Cerebellum (tissue), 4 donors: ENCODE measurements at places on chromosomes 7 and 10.

GRCh38 chr7:41732843-41733306, 30.0 kb upstream of the INHBA start:
- no peak for DNase-seq

GRCh38 chr10:105387971-105388370, 746.9 kb downstream of the SORCS3 start:
- DNase-seq, result no peak

DNA sequence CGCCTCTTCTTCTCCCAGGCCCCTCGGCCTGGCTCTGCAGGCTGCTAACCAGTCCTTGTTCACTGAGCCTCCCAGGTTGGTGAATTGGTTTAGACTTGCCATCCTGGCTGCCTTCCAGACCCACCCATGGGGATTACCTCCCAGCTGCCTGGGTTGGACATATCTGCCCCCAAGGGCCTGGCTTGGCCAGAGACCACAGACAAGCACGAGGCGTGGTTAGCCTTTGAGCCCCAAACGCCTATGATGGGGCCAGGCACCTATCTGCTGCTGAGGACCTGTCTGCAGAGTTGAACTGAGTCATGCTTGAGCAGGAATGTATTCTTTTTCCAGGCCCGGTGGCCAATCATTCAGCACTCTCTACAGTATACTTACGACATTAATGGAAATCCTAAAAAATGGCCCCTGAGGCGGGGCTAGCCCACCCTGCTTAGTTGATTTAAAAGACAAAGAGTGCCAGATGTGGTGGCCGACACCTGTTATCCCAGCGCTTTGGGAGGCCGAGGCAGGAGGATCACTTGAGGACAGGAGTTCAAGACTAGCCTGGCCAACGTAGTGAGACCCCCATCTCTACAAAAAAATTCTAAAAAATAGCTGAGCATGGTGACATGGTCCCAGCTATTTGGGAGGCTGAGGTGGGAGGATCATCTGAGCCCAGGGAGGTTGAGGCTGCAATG, 361.5 kb downstream of the FRMD4A start:
- DNase-seq, result no peak

- DNase-seq, result no peak
These were observed 173.1 kb downstream of the ITGA8 start for GRCh38 chr10:15546606-15547005.

DNA sequence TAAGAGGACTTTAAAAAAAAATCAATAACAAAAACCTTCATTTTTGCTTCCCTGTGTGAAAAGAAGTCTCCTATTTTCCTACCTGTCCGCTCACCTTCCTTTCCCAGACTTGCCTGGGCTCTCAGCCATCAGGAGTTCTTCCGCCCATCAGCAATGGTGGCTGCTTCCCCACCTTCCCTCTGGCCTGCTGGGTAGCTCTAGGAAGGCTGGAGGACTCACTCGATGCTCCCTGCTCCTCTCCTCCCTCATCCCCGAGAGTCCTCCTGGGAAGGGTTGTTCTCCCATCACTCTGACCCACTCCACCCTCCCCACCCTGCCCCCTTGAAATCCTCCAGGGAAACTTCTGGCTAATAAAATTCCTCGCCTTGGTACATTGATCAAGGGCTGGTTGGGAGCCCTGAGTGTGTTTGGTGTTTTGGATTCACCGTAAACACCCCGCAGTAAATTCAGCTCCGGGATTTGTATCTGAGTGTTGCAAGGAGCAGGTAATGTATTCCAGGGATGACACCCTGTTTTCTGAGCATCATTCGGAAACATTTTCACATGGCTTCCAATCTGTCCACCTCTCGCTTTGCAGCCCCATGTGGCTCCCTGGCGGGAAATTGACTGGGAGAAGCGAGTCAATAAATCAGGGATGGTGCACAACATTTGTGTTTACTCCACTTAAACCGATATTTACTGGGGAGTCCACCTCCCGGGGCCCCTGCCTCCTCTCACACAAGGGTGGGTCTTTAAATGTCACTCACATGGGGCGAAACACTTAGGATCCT, 126.4 kb upstream of the SDK1 start:
- no peak for DNase-seq

GRCh38 chr10:66833861-66834260, 92.0 kb upstream of the LRRTM3 start:
- no peak for DNase-seq

DNA sequence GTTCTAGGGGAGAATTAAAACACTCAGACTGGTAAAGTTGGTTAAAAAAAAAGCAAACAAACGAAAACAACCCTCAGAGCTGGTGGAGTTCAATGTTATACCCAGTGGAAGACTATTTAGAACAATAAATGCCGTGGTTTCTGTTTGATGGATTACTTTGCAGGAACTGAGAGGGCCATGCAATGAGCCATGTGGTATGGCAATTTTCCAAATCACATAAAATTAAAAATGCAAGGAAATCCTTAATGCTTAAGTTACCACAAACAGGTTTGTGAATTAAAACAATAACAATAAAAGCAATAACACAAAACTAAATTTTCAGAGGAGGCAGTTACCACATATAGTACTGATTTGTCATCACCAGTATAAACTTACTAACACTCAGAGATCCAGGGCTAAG, 96.9 kb downstream of the RTKN2 start:
- no peak for DNase-seq

DNA sequence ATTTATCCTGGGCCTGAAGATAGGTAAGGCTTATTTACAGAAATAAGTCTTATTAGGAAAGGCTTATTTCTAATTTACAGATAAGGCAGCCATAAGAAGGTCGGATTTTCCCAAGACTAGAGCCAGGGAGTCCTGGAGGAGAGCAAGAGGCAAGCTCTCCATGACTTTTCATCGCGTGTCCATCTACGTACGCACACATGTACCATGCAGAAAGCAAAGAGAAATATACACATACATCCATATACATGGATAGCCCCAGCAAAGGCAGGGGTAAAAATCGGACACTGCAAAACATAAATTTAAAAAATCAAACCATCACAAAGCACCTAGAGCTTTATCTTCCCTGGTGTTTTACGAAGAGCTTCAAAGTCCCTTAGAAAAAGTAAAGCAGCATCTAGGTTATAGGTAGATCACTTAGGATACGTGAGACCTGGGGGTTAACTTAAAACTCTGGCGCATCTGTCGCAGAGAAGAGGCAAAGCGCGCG, 25.8 kb upstream of the ZRANB1 start:
- no peak for DNase-seq

DNA sequence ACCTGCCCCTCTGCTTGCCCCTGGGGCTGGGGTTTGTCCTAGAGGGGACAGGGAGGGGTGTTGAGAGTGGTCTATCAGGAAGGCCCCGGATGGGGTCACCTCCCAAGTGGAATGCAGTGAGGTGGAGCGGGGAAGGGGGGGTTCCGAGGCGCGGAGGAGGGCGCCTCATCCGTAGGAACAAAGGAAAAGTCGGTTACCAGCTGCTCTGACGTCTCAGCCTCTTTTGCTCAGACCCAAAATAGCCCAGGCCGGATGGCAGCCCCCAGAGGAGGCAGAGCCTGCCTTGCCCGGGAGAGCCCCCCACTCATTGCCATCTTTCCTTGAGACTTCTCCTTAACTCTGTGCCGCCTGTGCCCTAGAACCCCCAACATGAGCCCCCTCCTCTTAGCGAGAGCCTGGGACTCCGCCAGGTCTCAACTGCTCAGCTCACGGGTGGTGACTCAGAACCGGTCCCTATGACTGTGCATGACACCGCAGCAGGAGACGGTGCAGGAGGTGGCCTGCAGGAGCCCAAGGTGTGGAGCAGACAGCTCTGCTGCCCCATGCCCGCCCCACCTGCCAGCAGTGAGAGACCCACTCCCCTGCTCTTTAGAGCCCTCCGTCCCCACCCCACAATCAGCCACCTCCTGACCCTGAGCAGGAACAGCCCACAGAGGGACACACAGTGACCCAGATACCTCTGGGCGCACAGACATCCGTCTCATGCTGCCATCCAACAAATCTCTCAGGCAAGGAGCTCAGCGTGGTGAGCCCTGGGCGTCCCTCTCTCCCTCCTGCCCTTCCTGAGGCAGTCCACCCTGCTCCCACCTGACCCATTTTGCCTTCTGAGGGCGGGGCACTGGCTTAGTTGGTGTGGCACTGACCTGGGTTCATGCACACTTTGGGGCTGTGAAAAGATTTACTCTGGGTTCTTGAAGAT, 13.1 kb downstream of the STX1A start:
- DNase-seq, result no peak

- DNase-seq, result no peak
These were observed 106.1 kb downstream of the PRKCQ start for GRCh38 chr10:6473901-6474370.

GRCh38 chr7:111867348-111867931, 305.1 kb upstream of the IMMP2L start:
- no peak for DNase-seq

DNA sequence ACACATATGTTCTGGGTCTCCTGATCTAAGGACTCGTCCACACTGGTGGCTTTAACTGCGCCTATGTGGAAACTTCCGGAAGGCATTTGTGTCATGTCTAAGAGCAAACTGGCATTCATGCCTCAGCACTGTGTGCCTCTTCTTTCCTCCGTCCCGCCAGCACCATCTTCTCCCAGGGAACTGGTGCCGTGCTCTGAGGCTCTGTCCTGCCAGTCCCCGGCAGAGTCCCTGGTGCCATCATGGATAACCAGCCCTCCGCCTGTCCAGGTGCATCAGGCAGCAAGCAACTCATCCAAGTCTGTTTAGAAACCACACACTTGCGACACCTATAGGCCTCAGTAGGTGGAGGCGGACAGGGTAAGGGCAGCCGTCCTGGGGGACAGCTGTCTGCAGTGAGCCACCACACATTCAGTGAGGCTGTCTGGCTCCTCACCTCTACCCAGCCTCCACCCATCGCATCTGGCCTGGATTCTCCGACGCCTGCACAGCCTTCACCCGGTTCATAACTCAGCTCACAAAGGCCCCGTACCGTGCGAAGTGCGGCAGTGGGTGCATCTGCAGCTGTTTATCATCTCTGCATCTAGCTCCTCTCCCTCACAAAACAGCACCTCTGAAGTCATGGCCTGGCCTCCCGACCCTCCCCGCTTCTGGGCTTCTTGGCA, 162.7 kb downstream of the DIP2C start:
- no peak for DNase-seq

DNA sequence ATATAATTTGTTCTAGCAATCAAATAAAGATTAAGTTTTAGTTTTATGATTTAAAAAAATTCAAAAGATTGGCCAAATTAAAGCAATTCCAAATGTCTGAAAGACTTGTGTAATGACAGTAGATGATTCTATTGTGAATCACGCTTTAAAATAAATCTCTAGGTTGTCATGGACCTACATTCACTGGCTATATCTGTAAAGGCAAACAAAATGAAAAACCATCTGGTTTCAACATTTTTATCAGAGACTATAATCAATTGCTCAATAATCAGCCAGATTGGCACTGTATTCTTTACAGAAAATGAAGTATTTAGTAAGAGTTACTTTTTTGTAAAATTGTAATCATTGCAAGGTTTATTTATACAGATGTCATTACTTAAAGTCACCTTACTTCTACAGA, 60.7 kb downstream of the DGKB start:
- DNase-seq, result no peak

- DNase-seq, result no peak
These were observed 93.5 kb upstream of the LYZL2 start for GRCh38 chr10:30722956-30723620.

DNA sequence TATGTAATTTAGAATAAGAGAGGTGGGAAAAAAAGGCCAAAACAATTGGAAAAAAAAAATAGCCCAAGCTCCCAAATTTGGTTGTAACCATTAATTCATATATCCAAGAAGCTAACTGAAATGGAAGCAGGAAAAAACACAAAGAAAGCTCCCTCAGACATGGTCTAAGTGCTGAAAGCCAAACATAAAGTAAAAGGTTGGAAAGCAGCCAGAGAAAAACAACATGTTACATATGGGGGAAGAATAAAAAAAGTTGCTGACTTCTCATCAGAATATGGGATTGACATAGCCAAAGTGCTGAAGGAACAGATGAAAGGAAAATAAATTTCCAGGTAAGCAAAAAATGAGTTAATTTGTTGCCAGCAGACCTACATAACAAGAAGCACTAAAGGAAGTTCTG, 40.3 kb downstream of the PDZD8 start:
- no peak for DNase-seq

DNA sequence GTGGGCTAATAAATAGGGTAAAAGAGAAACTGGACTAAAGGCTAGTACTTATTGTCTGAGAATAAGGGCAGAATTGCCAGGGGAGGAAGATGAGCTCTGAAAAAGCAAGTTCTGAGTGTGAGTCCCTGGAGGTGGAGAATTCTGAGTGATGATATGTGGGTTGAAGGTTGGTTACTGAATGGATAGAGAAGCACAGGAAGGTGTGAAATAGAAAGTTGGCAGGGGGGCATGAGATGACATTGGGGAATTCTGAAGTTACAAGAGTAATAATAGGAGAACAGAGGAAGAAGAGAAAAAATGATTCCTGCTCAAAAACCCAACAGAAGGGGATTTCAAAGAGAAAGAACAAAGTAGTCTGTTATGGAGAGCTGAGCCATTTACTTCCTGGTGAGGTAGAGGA, 76.9 kb downstream of the PRKCQ start:
- DNase-seq, result no peak

GRCh38 chr7:120168066-120168465, 104.9 kb upstream of the KCND2 start:
- no peak for DNase-seq

- no peak for DNase-seq
These were observed 91.7 kb upstream of the FRMD4A start for GRCh38 chr10:14422431-14422830.

- no peak for DNase-seq
These were observed 177.1 kb downstream of the FRMD4A start for GRCh38 chr10:14153570-14154055.

GRCh38 chr7:99409192-99409572, 413 bp downstream of the BUD31 start:
- DNase-seq, result no peak

DNA sequence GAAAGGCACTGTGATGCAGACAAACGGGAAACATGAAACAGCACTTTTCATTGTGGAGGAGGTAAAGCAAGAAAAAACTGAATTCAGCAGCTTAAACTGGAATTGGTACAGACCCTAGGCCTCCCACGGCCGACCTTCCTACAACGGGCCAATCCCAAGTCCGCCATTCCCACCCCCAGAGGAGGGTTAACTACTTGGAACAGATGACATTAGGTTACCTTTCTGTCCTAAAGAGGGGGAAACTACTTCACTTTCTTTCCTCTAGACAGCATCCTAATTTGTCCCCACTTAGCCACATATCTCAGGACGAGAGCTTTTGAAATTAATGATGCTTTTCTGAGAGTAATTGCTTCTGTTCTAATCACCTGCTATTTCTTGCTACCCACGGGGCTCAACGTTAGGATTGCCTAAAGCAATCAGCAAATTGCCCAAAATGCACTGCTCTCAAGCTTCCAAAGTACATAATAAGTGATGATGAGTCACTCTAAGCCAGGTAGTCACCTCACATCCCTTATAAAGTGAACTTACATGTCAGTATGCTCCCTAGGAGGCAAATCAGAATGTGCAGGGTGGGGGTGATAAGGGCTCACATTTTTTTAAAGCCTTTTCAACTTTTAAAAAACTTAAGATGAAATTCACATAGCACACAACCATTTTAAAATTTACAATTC, 36.7 kb downstream of the LSM5 start:
- DNase-seq, result no peak
